SJSA1 (cell line): ENCODE measurements at places on chromosomes 3 and 15. TPM values are rescaled to one million over a fixed set of nuclear protein-coding genes. Genes with fewer than 3 reads are reported as not detected.

- DNase-seq = no peak
These were observed 142.0 kb upstream of the SLC2A2 start for GRCh38 chr3:171168551-171168950.

DNA sequence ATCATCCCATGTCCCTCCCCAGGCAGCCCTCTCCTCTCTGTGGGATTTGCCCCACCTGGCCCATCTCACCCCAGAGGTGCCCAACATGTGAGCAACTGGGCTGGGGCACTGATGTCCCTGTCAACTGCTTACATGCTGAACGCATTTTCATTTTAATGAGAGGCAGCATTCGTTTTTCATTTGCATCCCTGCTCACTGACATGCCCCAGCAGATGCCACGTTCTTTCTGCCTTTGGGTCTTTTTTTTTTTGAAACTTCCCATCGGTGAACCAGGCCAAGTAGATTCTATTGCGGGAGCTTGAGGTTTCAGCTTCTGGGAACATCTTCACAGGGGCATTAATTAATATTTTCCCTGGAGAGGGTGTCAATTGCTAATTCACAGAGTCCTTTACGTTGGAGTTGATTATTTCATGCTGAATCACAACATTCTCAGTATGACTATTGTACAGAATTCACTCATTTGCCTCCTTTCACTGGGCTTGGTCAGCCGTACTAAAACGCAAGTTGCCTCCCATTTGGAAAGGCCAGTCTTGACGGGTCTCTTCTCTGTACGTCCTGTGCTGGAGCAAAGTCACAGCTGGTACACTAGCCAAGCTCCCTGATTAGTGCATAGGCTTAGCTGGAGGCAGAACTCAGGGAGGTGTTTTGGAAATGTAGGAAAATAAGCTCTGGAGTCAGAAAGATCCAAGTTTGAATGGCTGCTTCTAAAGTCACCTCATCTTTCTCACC, 69.8 kb downstream of the CHRNA7 start:
- no peak for DNase-seq

Gene MCCC1
- total RNA-seq = 13.4 and 24.7 TPM in 2 replicates

Gene MAP6D1
- 1.5 and 3.0 TPM in 2 replicates for total RNA-seq

Gene ATP13A4
- not detected in 2 replicates for total RNA-seq

GRCh38 chr15:70741677-70742293, 21.6 kb downstream of the UACA start:
- peak; percentile 65 for DNase-seq

DNA sequence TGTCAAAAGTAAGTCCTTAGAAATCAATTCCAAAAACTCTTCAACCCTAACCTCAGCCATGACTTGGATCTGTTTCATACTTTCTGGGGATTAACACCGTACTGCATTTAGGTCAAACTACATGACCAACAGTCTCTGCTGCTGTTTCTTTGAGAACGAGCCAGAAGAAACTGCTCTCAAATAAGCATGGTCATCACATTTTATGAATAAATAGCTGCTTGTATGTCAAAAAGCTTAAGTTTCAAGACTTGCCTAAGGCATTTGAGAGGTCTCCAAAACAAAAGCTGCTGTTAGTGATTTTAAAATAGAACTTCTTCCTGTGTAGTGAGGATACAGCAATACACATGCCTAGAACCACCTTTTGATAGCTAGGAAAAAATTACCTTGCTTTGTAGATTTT, 166.3 kb upstream of the CHRM5 start:
- DNase-seq = no peak

Gene ARHGAP31
- total RNA-seq = 8.8 and 13.7 TPM in 2 replicates

DNA sequence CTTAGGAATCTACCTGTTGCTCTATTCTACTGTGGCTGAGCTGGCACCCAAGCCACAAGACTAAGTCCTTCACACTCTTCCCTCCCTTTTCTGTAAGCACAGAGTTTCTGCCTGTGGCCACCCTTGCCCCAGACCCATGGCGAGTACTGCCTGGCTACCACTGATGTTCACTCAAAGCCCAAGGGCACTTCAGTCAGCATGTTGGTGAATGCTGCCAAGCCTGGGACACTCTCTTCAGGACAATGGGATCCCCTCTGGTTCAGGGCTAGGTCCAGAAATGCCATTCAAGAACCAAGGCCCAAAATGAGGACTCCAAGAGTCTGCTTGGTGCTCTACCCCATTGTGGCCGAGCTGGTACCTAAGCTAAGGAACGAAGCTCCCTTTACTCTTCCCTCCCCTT, 184.2 kb downstream of the FGF12 start:
- no peak for DNase-seq

GRCh38 chr3:113174304-113174703, 37.1 kb upstream of the BOC start:
- DNase-seq = no peak

DNA sequence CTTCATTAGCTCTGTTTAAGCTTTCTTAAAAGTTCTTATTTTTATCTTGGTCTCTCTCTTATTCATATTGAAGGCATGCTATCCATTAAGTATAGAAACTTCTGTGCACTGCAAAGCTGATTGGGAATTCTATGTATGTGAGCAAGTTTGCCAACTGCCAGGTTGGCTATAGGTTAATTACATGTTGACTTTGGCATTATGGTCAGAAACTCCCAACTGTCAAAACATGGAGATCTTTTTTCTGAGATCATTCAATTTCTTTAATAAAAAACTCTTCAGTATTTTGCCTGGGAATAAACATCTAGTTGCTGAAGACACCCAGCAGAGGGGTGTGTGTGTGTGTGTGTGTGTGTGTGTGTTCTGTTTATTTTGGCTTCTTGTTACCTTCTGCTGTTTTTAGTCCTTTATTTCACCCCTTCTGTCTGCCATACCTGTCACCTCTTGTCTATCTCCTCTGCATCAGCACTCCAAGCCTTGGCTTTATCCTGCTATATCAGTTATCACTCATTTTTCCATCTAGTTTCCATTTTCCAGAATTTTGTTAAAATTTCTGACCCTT, 1.3 kb upstream of the ARL14 start:
- no peak for DNase-seq

DNA sequence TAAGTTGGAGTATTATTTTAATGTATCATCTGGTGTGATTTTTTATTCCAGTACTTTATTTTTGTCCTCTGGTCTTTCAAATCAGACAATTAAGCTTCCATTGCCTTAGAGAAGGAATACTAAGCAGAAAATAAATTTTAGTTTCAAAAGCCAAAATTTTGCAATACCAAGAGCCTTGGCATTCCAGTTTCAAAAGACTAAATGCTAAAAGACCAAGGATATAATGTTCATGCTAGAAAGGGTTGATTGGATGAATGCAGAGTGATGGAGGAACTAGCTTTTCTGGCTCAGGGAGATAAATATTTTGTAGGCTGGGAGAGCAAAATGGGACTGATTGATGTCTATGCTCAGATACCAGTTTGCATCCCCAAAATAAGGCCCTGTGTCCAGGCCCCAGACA, 6.2 kb downstream of the CD200 start:
- no peak for DNase-seq

GRCh38 chr3:61699622-61700021, 138.3 kb downstream of the PTPRG start:
- no peak for DNase-seq

- no peak for DNase-seq
These were observed 35.7 kb downstream of the RBPMS2 start for GRCh38 chr15:64739577-64740143.
